ENCODE measurements at places on chromosomes 2 and 18. TPM values are rescaled to one million over a fixed set of nuclear protein-coding genes. Genes with fewer than 3 reads are reported as not detected.

Gene SERPINE2
- 22.2 TPM for total RNA-seq

Gene CXCR1
- total RNA-seq, result 0.53 TPM

Gene CCDC178
- not detected for total RNA-seq

Gene STEAP3
- 0.13 TPM for total RNA-seq

Gene MYL12B
- total RNA-seq, result 402 TPM

Gene DLX1
- not detected for total RNA-seq

DNA sequence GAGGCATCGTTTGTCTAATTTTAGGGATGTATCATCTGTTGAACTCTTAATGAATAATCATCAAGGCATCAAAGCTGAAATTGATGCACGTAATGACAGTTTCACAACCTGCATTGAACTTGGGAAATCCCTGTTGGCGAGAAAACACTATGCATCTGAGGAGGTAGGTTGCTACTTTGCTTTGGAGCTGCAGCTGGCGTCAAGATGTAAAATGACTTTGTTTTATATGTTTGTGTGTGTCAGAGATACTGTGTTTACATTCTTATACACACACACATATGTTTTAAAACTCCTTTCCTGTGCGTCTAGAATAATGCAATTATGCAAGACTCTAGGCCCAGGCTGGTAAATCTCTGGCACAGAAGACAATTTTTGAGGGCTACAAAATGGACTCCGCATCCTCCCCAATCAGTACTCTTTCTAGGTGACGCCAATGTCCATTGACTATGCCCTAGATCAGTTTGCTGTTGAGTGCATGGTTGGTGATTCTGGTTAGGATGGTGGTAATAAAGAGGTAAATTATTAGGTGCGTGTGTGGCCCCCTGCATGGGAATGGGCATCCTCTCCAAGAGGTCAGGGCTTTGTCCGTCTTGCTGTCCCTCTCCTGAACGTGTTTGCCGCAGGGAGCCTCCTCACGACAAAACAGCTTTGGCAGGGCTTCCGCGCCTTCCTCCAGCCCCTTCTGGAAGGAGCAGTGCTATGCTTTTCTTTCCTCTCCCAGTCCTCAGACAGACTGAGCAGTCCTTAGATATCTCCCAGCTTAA, 68.2 kb upstream of the EML6 start:
- no peak overlapping the region for H3K27ac ChIP-seq
- DNase-seq, result no peak
- peaks cover 84% of the 10 kb centered on the region for H3K36me3 ChIP-seq

DNA sequence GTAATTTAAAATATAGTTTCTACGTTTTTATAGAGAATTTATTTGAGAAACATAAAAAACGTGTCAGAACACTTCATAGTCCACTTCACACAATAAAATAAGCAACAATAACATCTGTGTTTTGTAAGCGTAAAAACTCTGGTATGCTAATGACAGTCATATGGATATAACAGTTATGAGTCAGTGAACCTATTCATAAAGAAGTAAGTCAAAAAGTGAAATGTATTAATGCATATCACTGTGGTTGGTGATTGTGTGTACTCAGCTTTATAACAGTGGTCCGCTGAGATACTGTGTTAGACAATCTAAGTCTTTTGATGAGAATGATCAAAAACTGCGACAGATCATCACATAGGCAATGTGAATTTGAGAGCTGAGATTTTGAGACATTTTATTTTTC, 153.2 kb downstream of the WDR7 start:
- no peak for DNase-seq
- no peak overlapping the region for H3K4me3 ChIP-seq
- H3K27ac ChIP-seq, result no peak overlapping the region
- no peaks in the 10 kb centered on the region for H3K27me3 ChIP-seq
- peaks cover 13% of the 10 kb centered on the region for H3K36me3 ChIP-seq
- no peaks in the 10 kb centered on the region for H3K4me1 ChIP-seq

- DNase-seq, result no peak
- H3K4me3 ChIP-seq, result no peak overlapping the region
- no peaks in the 10 kb centered on the region for H3K4me1 ChIP-seq
- H3K27me3 ChIP-seq, result no peaks in the 10 kb centered on the region
- no peak overlapping the region for H3K27ac ChIP-seq
- no peaks in the 10 kb centered on the region for H3K36me3 ChIP-seq
These were observed 76.0 kb downstream of the CD8B2 start for GRCh38 chr2:106563195-106563594.

DNA sequence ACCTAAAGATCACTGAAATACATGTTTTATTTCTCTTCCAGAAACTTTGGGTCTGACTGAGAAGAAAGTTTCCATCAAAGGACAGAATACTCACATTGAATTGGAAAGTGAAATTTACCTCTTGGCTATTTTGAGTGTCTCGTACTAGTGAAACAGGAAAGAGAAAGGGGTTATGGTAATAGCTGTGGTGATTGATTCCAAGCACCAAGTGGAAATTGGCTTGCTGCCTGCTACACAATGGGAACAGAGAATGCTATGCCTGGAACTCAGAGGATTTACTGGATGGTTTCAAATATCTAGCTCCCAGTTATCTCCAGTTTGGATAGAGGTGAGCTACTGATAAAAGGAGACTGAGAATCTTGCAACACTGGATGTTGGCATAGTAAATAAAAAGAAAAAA, 492.8 kb upstream of the FSIP2 start:
- no peaks in the 10 kb centered on the region for H3K27me3 ChIP-seq

DNA sequence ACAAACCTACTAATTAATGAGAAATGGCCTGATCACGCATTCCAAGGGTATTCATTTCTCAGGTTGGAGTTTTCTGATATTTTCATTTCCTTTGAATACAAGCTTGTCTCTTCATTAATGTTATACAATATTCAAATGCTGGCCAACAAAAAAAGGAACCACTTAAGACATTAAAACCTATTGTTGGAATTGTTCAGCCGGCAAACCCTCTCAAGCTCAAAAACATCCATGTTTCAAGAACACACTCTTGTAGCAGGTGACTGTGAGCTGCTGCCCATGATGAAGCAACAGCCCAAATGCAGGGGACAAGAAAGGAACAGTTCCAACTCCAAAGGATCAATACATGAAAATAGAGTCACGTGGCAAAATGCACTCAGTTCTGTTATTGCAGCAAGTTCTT, 454.5 kb downstream of the BCL11A start:
- H3K4me3 ChIP-seq, result no peak overlapping the region
- DNase-seq, result no peak
- no peak overlapping the region for H3K27ac ChIP-seq
- peaks cover 3% of the 10 kb centered on the region for H3K27me3 ChIP-seq
- no peaks in the 10 kb centered on the region for H3K4me1 ChIP-seq

DNA sequence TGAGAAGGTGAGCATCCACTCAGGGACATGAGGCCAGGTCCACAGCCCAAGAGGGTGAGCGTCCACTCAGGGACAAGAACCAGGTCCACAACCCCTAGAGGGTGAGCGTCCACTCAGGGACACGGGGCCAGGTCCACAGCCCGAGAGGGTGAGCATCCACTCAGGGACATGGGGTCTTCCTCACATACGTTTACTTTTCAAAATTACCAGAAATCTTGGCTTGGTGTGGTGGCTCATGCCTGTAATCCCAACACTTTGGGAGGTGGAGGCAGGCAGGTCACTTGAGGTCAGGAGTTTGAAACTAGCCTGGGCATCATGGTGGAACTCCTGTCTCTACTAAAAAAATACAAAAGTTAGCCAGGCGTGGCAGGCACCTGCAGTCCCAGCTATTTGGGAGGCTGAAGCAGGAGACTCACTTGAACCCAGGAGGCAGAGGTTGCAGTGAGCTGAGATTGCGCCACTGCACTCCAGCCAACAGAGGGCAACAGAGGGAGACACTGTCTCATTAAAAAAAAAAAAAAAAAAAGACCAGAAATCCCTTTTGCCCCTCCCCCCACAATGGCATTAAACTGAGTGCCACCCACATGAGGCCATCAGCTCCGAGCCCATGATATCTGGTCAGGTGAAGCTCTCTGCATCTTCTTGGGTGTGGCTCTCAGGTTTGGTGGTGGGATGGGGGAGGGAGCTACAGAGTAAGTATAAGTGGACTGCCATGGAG, 9.0 kb upstream of the MBP start:
- no peak overlapping the region for H3K4me3 ChIP-seq
- no peak for DNase-seq
- H3K36me3 ChIP-seq, result peaks cover 19% of the 10 kb centered on the region
- H3K27ac ChIP-seq, result peak overlapping the region; percentile 53
- H3K4me1 ChIP-seq, result peaks cover 26% of the 10 kb centered on the region

DNA sequence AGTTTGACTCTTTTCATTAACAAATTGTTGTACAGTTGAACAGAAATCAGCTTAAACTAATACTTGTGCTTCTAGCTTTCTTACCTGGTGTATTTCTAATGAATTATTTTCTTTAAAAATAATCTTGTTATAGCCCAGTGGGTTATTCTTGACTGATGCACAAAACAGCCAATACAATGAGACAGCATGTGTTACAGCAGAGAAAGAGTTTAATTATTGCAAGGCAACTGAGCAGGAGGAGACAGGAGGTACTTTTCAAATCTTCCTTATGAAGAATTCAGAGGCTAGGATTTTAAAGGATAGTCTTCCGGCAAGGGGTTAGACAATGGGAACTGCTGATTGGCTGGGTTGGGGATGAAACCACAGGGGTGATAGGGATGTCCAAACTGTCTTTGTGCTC, 64.5 kb upstream of the TPO start:
- H3K36me3 ChIP-seq, result peaks cover 3% of the 10 kb centered on the region
- H3K4me3 ChIP-seq, result no peak overlapping the region
- no peaks in the 10 kb centered on the region for H3K27me3 ChIP-seq
- no peak for DNase-seq
- no peaks in the 10 kb centered on the region for H3K4me1 ChIP-seq

DNA sequence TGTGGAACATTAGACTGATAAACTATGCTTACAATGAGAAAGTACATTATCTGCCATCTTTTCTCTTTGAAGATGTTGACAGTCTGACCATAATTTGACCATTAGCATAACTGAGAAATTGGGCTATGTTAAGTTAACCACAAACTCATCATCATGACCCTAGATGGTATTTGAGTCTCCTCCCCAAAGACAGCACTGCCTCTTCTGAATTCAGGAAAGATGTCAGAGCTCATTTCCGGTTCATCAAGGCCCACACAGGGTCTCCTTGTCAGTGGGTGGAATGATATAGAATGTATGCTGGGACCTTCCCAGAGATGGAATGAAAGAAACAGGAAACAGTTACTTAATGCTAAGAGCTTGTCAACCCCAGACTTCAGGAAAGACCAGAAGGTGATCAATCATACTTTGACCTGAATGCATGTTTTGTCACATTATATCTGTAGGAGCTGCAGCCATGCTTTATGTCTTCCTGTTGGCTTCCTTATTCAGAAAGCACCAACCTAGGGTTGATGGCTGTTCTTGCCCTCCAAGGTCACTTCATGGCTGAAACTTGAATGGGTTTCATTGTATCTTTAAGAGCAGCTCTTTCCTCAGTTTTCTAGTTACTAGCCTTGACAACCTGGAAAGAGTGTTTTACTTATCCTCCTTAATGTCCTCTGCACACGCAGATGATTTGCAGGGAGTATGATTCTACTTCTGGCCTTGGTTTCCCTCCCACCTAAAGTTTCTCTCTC, 99.1 kb upstream of the NEUROD1 start:
- H3K4me3 ChIP-seq, result no peak overlapping the region
- no peaks in the 10 kb centered on the region for H3K36me3 ChIP-seq
- no peak overlapping the region for H3K27ac ChIP-seq
- H3K4me1 ChIP-seq, result no peaks in the 10 kb centered on the region
- H3K27me3 ChIP-seq, result no peaks in the 10 kb centered on the region
- DNase-seq, result no peak

DNA sequence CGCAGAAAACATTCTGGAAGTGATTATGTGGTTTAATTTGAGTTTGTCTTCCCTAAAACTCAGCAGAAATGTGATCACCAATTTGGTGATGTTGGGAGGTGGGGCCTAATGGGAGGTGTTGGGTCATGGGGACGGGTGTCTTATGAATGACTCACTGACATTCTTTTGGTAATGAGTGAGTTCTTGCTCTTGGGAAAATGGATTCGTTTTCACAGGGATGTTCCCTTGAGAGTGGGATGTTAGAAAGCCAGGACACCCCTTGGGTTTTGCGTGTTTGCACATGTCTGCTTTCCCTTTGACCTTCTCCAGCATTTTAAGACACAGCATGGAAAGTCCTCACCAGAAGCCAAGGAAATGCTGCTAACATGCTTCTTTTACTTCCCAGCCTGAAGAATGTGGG, 321.5 kb upstream of the NT5C1B start:
- no peaks in the 10 kb centered on the region for H3K27me3 ChIP-seq
- H3K4me3 ChIP-seq, result no peak overlapping the region
- H3K36me3 ChIP-seq, result no peaks in the 10 kb centered on the region
- DNase-seq, result no peak
- no peak overlapping the region for H3K27ac ChIP-seq

DNA sequence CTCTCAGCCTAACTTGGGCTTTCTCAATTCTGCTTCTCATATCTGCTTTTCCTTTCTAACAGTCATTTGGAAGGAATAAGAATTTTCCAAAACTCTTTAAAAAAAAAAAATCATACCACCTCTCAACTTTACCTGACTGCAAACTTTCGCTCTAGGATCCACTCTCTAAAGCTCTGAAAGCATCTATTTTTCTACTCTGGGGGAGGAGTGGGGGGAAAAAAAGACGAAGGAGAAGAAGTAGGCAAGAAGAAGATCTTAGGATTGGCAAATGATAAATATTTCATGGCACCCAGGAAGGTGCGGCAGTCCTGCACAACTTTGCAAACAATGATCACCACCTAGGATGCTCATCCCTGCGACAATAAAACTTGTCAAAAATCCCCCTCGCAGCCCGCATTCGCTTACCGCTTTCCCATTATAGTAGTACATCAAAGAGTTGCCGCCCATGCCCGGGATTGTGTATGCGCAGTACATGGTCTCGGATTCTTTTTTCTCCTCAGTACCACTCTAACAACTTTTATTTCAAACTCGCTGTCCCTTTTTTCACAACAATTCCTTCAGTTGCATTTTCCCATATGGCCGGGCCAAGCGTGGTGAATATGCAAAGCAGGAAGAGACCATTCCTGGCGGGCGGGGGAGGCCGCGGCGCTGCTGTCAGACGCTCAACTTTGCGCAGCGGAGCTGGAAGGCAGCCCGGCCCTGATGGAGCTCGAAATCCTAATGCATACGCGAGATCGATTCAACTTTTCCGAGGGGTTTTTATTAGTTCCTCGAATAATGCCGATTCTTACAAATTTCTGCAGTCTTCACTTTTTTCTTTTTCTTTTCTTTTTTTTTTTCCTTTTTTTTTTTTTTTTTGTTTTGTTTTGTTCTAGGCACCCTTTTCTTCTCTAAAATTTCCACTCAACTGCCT, 266.5 kb downstream of the TCF4 start:
- H3K4me1 ChIP-seq, result peaks cover 10% of the 10 kb centered on the region
- DNase-seq, result peak; percentile 39
- H3K4me3 ChIP-seq, result peak overlapping the region; percentile 64

All from activated CD8-positive, alpha-beta T cell treated with anti-CD3 and anti-CD28 coated beads, Interleukin-2, amount 10 ng/mL, durations not matched to agents 7 days and 5 days (primary cell).